ENCODE measurements at places on chromosomes 13 and 19. TPM values are rescaled to one million over a fixed set of nuclear protein-coding genes. Genes with fewer than 3 reads are reported as not detected.

PCDH17 gene
- 0.86 TPM for total RNA-seq

- H3K27me3 ChIP-seq: no peaks in the 10 kb centered on the region
- H3K4me3 ChIP-seq: no peak overlapping the region
- no peak overlapping the region for H3K27ac ChIP-seq
- no peaks in the 10 kb centered on the region for H3K36me3 ChIP-seq
- H3K4me1 ChIP-seq: no peaks in the 10 kb centered on the region
These were observed 242.4 kb upstream of the TMTC4 start for GRCh38 chr13:100917011-100917410.

- no peak overlapping the region for H3K27ac ChIP-seq
- no peak for DNase-seq
- no peaks in the 10 kb centered on the region for H3K36me3 ChIP-seq
These were observed 212.8 kb downstream of the SLITRK6 start for GRCh38 chr13:85586422-85586831.

GRCh38 chr19:54532528-54532927, 29.9 kb downstream of the LAIR2 start:
- no peak overlapping the region for H3K4me3 ChIP-seq
- DNase-seq: no peak
- no peak overlapping the region for H3K27ac ChIP-seq

DNA sequence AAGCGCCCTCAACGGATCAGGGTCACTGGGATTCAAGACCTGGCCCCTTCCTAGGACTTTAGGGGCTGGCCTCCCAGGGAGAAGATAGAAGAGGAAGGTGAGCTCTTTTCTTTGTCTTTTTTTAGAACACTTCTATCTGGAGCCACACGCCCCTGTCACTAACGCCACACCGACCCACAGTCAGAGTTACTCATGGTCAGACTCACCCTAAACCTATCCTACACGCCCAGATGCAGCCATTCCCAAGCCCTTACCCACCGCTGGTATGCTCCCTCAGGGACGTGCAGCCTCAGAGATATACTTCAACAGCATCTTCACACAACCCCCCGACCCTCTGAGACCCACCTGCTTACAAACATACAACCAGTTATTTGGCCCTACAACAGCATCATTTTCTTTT, 29.9 kb upstream of the MUC16 start:
- no peak overlapping the region for H3K4me3 ChIP-seq
- no peak overlapping the region for H3K27ac ChIP-seq
- no peaks in the 10 kb centered on the region for H3K27me3 ChIP-seq
- no peaks in the 10 kb centered on the region for H3K4me1 ChIP-seq

GRCh38 chr13:109275139-109275745, 511.1 kb downstream of the IRS2 start:
- no peak overlapping the region for H3K27ac ChIP-seq
- H3K4me1 ChIP-seq: no peaks in the 10 kb centered on the region
- H3K36me3 ChIP-seq: no peaks in the 10 kb centered on the region
- no peak overlapping the region for H3K4me3 ChIP-seq

- H3K4me3 ChIP-seq: no peak overlapping the region
- H3K27me3 ChIP-seq: no peaks in the 10 kb centered on the region
- peaks cover 100% of the 10 kb centered on the region for H3K36me3 ChIP-seq
- DNase-seq: peak; percentile 17
- no peak overlapping the region for H3K27ac ChIP-seq
These were observed 58.0 kb downstream of the MAP4K1 start for GRCh38 chr19:38559428-38560401.

GRCh38 chr19:41175801-41176777, 16.9 kb upstream of the CYP2S1 start:
- H3K27ac ChIP-seq: no peak overlapping the region
- H3K36me3 ChIP-seq: no peaks in the 10 kb centered on the region
- peaks cover 2% of the 10 kb centered on the region for H3K27me3 ChIP-seq
- DNase-seq: no peak
- H3K4me3 ChIP-seq: no peak overlapping the region

ADAMTS10 gene
- total RNA-seq: 8.2 TPM

- H3K4me3 ChIP-seq: no peak overlapping the region
- H3K27me3 ChIP-seq: peaks cover 4% of the 10 kb centered on the region
- H3K27ac ChIP-seq: no peak overlapping the region
- no peaks in the 10 kb centered on the region for H3K4me1 ChIP-seq
- no peaks in the 10 kb centered on the region for H3K36me3 ChIP-seq
These were observed 3.4 kb upstream of the URAD start for GRCh38 chr13:27991881-27992280.

GRCh38 chr19:14370169-14370939, 10.9 kb upstream of the ADGRE5 start:
- peak overlapping the region; percentile 50 for H3K27ac ChIP-seq
- DNase-seq: no peak
- H3K36me3 ChIP-seq: no peaks in the 10 kb centered on the region
- H3K27me3 ChIP-seq: no peaks in the 10 kb centered on the region
- H3K4me3 ChIP-seq: peak overlapping the region; percentile 7
